ENCODE measurements at places on chromosomes 16 and 17.
A peak's percentile ranks its signal among the peaks of the same experiment; 100 is the strongest.

- peaks cover 6% of the 10 kb centered on the region for H3K27me3 ChIP-seq
- H3K4me3 ChIP-seq: peak overlapping the region; percentile 45
- H3K36me3 ChIP-seq: no peaks in the 10 kb centered on the region
- peaks cover 4% of the 10 kb centered on the region for H3K4me1 ChIP-seq
- no peak overlapping the region for H3K27ac ChIP-seq
Measured at GRCh38 chr16:72788269-72788809, 259.6 kb downstream of the ZFHX3 start.

DNA sequence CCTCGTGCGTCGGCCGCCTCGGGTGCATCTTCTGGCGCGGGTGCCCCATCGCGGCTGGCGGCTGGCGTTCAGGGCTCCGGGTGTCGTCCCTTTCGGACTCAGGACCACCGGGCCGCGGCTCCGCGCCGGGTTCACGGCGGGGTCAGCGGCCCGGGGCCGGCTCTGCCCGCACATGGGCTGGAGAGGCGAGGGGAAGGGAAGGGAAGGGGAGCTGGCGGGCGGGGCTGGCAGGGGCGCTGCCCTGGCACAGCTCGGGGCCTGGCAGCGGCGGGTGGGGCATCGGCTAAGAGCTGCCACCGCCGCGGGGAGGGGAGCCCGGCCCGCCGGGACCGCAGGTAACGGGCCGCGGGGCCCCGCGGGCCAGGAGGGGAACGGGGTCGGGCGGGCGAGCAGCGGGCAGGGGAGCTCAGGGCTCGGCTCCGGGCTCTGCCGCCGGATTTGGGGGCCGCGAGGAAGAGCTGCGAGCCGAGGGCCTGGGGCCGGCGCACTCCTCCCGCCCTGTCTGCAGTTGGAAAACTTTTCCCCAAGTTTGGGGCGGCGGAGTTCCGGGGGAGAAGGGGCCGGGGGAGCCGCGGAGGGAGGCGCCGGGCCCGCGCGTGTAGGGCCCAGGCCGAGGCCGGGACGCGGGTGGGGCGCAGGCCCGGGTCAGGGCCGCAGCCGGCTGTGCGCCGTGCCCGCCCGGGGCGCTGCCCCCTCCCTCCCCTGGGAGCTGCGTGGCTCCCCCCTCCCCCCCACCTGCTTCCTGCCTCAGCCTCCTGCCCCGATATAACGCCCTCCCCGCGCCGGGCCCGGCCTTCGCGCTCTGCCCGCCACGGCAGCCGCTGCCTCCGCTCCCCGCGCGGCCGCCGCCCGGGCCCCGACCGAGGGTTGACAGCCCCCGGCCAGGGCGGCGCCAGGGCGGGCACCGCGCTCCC lies 646 bp downstream of the HIC1 start:
- H3K4me1 ChIP-seq: peaks cover 41% of the 10 kb centered on the region
- no peaks in the 10 kb centered on the region for H3K27me3 ChIP-seq
- DNase-seq: no peak
- peak overlapping the region; percentile 60 for H3K4me3 ChIP-seq
- H3K36me3 ChIP-seq: peaks cover 4% of the 10 kb centered on the region

DNA sequence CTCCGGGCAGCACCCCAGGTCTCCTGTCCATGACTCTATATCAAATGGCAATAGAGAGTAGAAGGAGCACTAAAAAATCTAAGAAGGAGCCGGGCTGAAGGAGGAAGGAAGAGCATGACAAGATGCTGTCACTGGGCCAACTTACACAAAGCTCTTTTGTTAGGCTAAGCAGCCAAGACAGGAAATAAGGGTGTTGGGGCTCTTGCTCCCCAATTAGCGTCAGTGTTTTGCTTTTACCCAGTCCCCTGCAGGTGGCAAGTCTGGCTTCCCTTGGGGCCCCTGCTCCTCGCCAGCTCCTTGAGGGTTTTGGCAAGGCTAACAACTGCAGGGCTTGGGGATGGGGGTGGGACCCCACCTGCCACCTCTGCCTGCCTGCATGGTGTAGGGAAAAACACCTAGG lies 120.5 kb downstream of the CCT6B start:
- H3K4me1 ChIP-seq: peaks cover 43% of the 10 kb centered on the region
- no peak overlapping the region for H3K4me3 ChIP-seq
- H3K27me3 ChIP-seq: no peaks in the 10 kb centered on the region
- no peaks in the 10 kb centered on the region for H3K36me3 ChIP-seq
- DNase-seq: no peak

DNA sequence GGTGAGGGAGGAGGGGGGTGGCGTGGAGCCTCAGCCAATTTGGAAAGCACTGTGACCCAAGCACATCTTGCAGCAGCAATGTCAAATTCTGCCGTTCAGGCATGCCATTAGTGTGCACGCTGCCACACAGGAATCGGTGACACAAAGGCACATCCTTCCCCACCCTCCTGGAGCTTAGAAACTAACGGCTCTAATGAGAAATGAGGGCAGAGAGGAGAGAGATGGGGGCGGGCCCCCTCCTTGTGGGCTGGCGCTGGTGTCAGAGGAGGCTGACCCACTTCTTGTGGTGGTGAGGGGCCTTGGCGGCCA lies 94.8 kb downstream of the RTN4RL1 start:
- H3K36me3 ChIP-seq: no peaks in the 10 kb centered on the region
- DNase-seq: no peak
- H3K27me3 ChIP-seq: no peaks in the 10 kb centered on the region
- H3K4me3 ChIP-seq: no peak overlapping the region
- H3K4me1 ChIP-seq: no peaks in the 10 kb centered on the region

DNA sequence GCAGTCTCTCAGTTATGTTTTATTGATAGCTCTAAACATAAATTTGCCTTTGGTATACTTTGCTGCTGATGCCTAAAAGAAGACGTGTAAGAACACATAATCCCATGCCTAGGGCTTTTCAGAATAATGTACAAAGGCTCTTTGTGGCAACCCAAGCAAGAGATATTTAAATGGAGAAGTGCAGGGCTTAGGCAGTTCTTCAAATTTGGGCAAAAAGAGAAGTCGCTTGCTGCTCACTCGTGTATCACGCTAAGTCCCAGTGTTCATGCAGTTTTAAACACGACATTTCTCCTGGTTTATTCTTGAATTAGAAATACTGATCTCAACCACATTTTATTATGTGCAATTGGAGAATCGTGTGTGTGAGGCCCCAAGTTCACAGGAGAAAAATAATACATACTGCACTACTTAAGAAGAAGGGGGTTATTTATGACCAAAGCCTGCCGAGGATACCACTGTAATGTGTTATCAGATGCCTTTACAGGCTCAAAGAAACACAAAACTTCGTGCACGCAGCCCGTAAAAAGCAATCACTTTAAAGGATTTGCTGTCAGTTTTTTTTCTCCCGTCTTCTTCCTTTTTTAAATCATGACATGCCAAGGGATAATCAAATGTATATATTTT lies 22.5 kb upstream of the IRX6 start:
- DNase-seq: no peak
- no peak overlapping the region for H3K4me3 ChIP-seq
- no peaks in the 10 kb centered on the region for H3K36me3 ChIP-seq

DNA sequence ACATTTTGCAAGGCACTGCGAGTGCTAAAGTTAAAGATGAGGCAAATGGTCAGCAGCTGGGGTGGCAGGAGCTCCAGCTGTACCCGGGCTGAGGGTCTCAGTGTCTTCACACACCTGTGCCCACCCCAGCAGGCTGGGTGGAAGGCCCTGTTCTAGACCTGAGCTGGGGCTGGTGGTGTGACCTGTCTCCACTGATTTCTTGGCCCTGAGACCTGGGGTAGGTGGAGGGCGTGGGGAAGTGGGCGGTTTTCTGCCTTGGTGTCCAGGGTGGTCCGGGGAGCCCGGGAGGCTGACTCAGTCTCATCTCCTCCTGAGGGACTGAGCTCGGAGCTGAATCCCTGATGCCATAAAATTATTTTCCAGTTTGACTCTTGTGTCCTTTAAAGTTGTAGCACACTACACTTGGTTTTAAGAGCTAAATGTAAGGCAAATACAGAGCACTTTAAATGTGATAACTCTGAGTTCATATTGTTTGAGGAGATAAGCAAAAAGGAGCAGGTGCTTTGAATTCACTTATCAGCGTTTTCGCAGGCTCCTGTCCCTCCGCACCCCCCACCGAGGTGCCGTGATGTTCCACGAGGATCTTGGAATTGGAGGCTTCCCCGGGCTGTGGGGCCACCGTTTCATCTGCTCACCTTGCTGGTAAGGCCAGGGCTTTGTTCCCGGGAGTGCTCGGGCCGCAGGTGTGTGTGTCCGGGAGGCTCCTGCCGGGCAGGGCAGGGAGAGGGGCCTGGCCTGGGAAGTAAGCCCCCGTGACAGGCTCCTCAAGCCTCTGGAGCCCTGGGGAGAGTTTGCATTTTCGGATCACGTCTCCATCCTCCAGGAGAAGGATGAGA lies 117.0 kb downstream of the AATF start:
- no peaks in the 10 kb centered on the region for H3K36me3 ChIP-seq
- DNase-seq: no peak
- H3K27me3 ChIP-seq: no peaks in the 10 kb centered on the region
- no peak overlapping the region for H3K27ac ChIP-seq

DNA sequence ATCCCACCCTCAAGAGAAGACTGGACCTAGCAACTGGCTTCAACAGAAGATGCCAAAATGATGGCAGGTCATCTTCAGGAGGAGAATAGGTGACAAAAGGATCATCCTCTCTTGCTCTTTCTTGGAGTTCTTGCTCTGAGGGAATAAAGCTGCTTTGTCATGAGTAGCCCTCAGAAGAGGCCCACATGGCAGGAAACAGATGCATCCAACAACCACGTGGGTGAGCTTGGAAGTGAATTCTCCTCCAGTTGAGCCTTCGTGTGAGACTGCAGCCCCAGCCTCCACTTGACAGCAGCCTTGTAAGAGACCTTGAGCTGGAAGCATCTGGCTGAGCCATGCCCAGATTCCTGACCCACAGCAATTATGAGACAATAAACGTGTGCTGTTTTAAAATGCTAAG lies 87.5 kb downstream of the DYNLRB2 start:
- H3K27ac ChIP-seq: no peak overlapping the region
- no peak for DNase-seq
- H3K4me1 ChIP-seq: no peaks in the 10 kb centered on the region
- no peak overlapping the region for H3K4me3 ChIP-seq

DNA sequence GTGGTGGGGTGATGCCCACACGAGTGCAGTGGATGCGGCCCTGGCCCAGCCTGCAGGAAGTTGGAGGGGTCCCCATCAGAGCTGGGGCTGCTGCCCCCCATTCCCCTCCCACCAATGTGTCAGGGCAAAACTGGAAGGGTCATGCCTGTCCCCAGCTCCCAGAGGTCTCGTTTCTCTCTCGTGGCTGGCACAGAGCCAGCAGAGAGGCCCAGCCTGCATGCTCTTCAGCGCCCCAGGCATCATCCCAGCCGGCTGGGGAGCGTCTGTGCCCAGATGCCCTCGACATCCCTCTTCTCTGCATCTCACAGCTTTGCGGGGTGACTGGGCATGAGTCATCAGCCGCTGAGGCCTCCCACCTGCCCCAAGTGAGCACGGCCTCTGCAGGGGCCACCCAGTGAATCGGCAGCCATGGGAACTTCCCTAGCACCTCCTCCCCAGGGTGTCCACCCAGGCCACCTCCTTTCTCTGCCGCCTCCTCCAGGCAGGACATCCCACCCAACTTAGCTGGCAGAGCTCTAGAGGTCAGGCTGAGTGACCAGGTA lies 9.8 kb upstream of the CSNK1D start:
- H3K4me1 ChIP-seq: peaks cover 5% of the 10 kb centered on the region
- no peak overlapping the region for H3K27ac ChIP-seq

All from effector memory CD4-positive, alpha-beta T cell (primary cell).